ENCODE measurements at places on chromosomes 7 and 10.

DNA sequence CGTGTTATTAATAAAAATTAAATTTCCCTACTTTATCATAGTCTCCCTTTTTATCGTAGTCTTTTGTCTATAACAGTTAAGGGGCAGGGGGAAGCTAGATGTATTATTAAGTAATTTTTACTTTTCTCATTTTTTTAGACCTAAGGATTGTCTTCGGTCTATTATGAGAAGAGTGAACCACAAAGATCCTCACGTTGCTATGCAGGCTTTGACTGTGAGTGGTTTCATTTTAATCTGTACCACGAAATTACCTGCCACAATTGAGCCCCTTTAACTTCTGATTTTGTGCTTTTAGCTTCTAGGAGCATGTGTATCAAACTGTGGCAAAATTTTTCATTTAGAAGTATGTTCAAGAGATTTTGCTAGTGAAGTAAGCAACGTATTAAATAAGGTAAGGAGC lies 40.6 kb downstream of the STAM start:
- no peak for DNase-seq

DNA sequence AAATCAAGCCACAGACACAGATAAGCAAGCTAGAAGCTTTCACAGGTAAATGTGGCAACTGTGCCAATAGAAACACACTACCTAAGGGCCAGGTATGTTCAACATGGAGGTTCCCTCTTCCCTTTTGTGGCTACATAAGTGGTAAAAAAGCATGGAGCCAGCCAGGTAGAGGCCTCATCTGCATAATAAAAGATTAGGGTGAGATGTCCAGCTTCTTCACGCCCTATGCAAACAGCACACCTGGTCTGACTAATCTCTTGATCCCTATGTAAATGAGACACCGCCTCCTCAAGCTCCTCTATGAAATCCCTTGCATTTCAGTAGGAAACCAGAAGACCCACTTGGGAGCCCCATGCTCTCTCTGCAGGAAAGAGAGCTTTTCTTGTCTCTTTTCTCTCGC lies 282.2 kb downstream of the NEBL start:
- no peak for DNase-seq

GRCh38 chr7:77894574-77895091 lies 96.1 kb downstream of the PHTF2 start:
- no peak for DNase-seq

- DNase-seq, result no peak
Observed at GRCh38 chr7:112056409-112056808, 149.8 kb downstream of the DOCK4 start.

- DNase-seq, result no peak
Observed at GRCh38 chr10:122162671-122163173, 108.4 kb upstream of the BTBD16 start.

Measured in stimulated activated CD4-positive, alpha-beta T cell treated with anti-CD3 and anti-CD28 coated beads, Interleukin-2, amount 100 ng/mL, for 24 hours (primary cell).